ENCODE measurements at places on chromosomes 3 and 15.

DNA sequence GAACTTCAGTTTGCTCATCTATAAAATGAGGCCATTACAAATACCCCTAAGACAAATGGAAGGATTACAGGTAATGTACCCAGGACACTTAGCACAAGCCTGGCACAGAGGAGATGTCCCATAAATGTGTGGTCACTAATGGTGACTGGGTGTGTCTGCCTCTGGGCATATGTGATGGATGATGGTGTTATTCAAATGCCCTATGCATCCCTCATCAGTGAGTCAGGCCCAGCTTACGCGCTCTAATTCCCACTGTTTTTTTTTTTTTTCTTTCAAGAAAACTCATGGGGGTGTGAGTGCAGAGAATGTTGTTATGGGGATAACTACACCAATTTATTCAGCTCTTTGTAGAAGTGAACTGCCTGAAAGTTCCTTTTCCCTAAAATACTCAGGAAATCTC is 23.6 kb upstream of the KIF23 start:
- DNase-seq, result no peak

GRCh38 chr3:61353382-61353781 is 102.1 kb upstream of the FHIT start:
- DNase-seq, result no peak

GRCh38 chr15:94247789-94248638 is 16.7 kb downstream of the MCTP2 start:
- DNase-seq, result no peak

DNA sequence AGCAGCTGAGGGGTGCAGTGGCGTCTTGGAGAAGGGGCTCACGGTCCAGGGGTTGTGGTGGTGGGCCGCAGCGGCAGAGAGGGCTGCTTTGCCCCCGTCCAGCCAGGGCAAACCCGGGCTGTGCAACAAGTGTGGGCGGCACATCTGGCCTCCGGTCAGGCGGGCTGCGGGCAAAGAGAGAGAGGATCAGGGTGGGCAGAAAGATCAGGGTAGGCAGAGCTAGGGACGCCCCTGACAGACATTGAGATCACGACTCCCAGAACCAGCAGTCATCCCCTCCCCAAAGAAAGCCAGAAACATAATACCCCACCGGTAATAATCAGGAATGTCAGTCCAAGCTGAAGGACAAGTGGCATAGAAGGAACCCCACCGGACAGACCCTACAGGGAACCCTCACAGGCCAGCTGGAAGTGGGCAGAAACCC is 6.8 kb downstream of the GATA2 start:
- no peak for DNase-seq

DNA sequence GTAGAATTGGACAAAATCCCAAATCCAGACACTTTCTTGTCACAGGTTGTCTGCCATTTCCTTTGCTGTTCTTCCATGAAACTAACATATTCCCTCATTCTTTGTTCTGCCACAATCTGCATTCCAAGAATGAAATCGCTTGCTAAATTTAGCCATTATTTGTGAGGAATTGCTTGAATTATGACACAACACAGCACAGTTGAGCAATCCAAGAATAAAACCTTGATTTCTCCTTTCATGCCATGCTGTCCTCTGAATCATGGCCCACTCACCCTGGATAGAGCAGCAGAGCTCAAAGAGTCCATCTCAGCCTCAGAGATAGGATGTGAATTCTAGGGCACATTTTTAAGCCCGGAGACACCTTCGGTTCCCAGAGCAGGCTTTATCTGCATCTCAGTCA is 35.2 kb upstream of the GREM1 start:
- no peak for DNase-seq

- no peak for DNase-seq
These were observed 178.4 kb downstream of the ATP10A start for GRCh38 chr15:25684521-25685431.

GRCh38 chr15:73560501-73561117 is 72.6 kb downstream of the NPTN start:
- peak; percentile 44 for DNase-seq

- no peak for DNase-seq
These were observed 18.4 kb downstream of the CLDN1 start for GRCh38 chr3:190303884-190304283.

GRCh38 chr3:116191409-116191808 is 253.9 kb downstream of the LSAMP start:
- no peak for DNase-seq

GRCh38 chr3:100637197-100637631 is 27.8 kb downstream of the ADGRG7 start:
- DNase-seq, result no peak

GRCh38 chr3:50090984-50091383 is 2.3 kb downstream of the RBM5 start:
- no peak for DNase-seq

- DNase-seq, result no peak
These were observed 255.9 kb downstream of the DOCK3 start for GRCh38 chr3:50930371-50931208.

DNA sequence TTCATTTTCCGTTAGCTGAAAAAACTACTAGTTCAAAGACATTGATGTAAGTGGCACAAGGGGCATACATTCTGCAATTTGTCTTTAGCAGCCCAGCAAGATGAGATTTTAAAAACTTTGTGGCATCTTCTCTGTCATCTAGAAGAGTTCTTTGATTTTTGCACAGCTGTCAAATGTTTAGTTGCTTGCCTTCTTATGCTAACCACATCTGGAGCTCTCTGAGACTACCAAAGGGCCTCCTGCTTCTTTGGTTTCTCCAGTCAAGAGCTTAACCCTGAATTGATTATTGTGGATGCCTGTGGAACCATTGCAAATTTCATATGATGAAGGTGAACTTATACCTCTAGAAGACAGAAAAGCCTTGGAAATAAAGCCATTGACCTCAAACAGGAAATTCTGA is 468.7 kb upstream of the RGMA start:
- no peak for DNase-seq

Measured in CD4-positive, alpha-beta T cell treated with Interleukin-4 for 4 hours (primary cell).